ENCODE measurements at places on chromosomes 1 and 21.

GRCh38 chr1:205301205-205301821 lies 20.2 kb downstream of the NUAK2 start:
- peak; percentile 69 for DNase-seq

GRCh38 chr1:27879374-27880082 lies 7.2 kb downstream of the THEMIS2 start:
- DNase-seq: no peak

GRCh38 chr1:230985711-230986110 lies 6.8 kb downstream of the ARV1 start:
- DNase-seq: no peak

GRCh38 chr1:213335084-213335483 lies 284.0 kb downstream of the RPS6KC1 start:
- DNase-seq: peak; percentile 1

DNA sequence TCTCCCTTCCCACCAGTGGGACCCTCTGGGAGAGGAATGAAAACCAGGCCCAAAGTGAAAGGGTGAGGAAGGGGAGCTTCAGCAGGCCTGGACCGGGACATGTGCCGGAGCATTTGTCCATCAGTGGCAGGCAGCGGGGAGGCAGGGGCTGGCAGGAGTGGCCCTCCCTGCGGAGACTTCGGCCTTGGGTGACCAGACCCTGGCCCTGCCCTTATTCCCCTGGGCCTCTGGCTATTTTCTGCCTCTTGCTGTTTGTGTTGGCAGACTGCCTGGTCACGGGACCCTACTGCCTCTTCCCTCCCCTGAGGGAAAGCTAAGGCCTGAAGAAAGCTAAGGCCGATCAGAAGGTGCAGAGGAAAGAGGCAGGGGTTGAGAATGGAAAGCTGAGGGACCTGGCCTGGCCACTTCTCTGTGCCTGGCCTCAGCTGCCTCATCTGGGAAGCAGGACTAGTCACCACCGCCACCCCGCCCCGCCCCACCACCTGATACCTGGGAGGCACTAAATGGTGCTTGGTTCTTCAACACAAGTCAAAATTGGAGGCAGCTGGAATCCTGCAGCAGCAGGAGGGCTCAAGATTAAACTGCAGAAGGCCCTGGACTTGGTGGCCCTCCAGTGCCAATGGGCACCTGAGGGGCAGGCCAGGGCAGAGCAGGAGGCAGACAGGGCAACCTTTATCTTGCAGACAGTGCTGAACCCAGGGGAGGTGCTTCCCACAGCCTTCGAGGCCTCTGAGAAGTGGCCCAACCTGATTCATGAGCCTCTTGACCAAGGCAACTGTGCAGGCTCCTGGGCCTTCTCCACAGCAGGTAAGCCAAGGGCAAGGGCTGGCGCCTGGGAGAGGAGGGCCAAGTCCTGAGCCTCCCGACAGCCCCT lies 7.9 kb downstream of the TINAGL1 start:
- no peak for DNase-seq

- no peak for DNase-seq
These were observed 102.9 kb upstream of the IRF2BP2 start for GRCh38 chr1:234712891-234713305.

DNA sequence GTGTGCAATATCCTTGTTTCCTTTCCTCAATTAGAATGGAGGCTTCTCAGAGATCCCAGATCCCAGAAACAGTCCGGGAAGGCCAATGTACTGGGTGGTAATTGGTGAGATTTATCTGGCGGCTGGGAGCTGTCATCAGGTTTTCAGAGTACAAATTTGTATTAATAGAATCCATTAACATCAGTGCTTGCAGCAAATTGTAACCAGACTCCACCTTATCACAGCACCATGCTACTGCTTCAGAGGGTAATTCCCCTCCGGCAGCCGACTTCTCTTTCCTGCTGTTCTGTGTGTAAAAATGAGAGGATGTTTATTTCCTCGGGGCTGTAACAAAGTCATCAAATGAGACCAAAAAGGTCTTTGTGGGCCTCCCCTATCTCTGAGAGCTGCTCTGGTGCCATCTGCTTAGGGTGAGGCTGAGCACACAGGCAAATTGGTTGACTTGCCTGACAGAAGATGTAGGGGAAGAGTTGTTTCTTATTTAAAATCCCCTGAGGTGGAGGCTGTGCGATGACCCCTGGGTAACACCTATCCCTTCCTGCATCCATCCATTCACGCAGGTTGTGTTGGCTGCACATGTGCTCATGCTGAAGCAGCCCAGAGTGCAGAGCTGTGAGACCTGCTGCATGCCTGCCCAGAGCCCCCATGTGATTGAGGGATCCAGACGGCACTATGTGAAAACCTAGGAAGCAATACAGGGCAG lies 19.2 kb downstream of the NFASC start:
- peak; percentile 61 for DNase-seq

DNA sequence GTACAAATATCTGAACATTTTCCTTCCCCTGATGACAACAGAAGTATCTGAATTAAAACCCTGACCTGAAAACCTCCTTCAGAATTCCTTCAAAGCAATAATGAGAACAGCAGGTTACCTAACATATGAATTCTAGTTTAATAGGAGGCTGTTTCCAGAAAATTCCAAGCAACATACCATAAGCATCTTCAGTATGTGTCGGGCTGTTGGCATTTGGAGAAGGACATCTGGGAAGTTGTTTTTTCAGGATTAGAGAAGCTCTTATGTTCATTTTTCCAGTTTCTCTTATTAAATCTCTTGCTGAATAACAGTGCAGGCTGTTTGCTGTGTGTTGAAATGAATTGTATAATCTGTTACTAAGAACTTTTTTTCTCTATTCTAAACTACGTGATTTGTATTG lies 101.5 kb downstream of the PLA2G4A start:
- DNase-seq: no peak

DNA sequence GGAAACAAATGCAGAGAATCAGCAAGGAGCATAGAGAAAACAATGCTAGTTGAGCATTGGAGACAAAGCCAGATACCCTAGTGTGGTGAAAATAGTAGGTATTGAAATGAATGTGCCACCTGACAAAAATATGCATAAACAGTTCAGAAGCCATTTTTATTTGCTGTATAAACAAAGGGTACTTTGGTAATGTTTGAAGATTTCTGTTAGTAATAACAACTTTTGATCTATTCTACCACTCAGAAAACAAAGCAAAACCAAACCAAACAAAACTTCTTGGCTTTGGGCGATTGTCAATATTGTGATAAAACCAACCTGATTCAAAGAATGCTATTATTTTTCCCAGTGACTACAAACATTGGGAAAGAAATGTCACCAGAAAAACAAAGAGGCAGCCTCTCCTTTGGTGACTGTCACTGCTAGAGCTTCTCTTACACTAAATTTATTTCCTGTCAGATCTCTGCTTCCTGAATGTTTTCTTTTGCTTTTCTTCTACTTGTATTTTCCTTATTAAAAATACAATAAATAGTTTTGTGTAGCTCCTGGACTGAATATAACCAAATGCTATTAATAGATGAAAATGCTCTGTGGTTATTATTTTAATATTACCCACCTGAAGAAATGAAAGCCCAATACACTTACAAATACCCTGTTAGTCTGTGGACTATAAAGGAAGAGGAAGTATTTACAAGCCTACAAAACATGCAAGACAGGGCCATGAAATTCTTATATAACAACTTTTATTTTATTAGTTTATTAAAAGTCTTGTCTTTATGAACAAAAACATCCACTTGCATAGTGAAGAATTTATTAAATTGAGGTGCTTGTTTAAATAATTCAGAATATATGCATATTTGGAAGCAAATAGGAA lies 5.7 kb downstream of the ATP6V1G3 start:
- DNase-seq: no peak

GRCh38 chr1:43329995-43330751 lies 7.4 kb upstream of the MPL start:
- DNase-seq: no peak
